Pancreas (tissue), 10 donors: ENCODE measurements at places on chromosomes 5 and 9. TPM values are rescaled to one million over a fixed set of nuclear protein-coding genes. Genes with fewer than 3 reads are reported as not detected.

GRCh38 chr9:71966601-71967000 is 55.2 kb downstream of the C9orf85 start:
- no peaks in the 10 kb centered on the region for H3K4me1 ChIP-seq
- H3K27me3 ChIP-seq: no peaks in the 10 kb centered on the region
- no peak for DNase-seq
- no peak overlapping the region for H3K27ac ChIP-seq
- no peak overlapping the region for H3K4me3 ChIP-seq

DNA sequence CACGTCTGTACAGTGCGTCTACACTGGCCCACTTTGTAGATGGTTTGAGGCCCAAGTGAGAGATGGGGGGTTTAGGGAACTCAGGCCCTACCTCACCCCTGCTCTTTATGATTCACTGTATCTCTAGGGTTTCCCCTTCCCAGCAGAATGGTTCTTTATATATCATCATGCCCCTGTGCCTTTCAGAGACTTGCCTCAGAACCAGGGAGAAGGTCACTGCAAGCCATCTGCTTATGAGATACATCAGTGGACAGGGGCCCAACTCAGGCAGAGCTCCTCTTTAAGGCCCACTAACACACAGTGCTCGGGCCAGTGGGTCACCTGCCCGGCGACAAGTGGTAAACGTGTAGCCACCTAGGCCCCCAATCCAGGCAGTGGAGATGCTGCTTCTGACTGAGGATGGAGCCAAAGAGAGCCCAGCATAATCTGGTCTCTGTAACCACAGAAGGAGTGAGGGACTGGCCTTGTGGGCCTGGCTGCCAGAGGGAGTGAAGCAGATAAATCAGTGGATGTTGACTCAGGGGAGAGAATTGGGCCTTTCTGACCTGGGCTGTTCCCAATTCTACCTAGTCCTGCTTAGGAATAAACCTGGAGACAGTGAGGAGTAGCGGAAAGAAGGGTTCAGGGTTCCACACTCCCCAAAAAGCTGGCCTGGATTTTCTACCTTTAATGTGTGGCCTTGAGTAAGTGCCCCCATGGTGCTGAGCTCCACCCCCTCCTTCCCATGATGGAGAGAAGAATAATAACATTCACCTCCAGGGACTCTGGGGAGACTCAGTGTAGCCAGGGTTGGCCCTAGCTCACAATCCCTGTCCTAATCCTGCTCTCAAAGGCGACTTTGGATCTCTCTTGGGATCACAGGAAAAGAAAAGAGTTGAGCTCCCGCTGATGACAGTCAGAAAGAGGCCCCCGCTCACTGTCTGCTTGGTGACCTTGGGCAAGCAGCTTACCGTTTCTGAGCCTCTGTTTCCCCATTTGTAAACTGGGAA is 2.8 kb upstream of the DUSP1 start:
- no peak for DNase-seq
- peaks cover 28% of the 10 kb centered on the region for H3K4me1 ChIP-seq
- no peak overlapping the region for H3K4me3 ChIP-seq
- peaks cover 15% of the 10 kb centered on the region for H3K36me3 ChIP-seq
- H3K27me3 ChIP-seq: no peaks in the 10 kb centered on the region
- peak overlapping the region; percentile 100 for H3K27ac ChIP-seq

Gene SLC22A4
- 0.53 TPM for total RNA-seq

Gene CER1
- not detected for total RNA-seq

- no peaks in the 10 kb centered on the region for H3K4me1 ChIP-seq
- no peak overlapping the region for H3K27ac ChIP-seq
These were observed 29.3 kb upstream of the ABL1 start for GRCh38 chr9:130805510-130806326.

GRCh38 chr9:72884508-72884907 is 68.3 kb downstream of the ALDH1A1 start:
- H3K27me3 ChIP-seq: no peaks in the 10 kb centered on the region
- no peak overlapping the region for H3K27ac ChIP-seq
- no peak overlapping the region for H3K4me3 ChIP-seq
- no peaks in the 10 kb centered on the region for H3K36me3 ChIP-seq

Gene PCDHGB5
- 4.7 TPM for total RNA-seq

Gene CMBL
- 11.5 TPM for total RNA-seq

DNA sequence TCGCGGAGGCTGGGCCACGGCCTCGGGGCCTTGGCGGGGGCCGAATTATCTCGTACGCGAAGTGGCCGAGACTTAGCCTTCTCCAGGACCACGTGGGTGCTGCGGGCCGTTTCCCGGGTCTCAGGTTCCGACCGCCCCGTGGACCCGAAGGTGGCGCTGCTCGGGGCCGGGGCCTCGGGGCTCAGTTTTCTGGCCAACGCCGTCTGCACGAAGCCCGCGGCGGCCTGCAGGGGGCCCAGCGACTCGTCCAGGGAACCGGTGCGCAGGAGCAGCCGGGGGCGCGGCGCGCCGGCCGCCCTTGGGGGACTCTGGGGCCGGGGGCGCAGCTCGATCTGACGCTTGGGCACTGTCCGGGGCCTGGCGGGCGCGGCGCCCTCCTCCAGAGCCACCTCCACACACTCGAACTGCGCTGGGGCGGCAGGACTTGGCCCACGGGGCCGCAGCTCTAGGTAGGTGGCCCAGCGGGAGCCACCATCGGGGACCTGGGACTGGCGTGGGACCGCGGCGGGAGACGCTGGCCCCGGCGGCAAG is 716 bp downstream of the PROB1 start:
- H3K4me1 ChIP-seq: no peaks in the 10 kb centered on the region
- no peaks in the 10 kb centered on the region for H3K36me3 ChIP-seq
- H3K27me3 ChIP-seq: peaks cover 5% of the 10 kb centered on the region
- H3K27ac ChIP-seq: no peak overlapping the region

Gene PIP5KL1
- 1.1 TPM for total RNA-seq

DNA sequence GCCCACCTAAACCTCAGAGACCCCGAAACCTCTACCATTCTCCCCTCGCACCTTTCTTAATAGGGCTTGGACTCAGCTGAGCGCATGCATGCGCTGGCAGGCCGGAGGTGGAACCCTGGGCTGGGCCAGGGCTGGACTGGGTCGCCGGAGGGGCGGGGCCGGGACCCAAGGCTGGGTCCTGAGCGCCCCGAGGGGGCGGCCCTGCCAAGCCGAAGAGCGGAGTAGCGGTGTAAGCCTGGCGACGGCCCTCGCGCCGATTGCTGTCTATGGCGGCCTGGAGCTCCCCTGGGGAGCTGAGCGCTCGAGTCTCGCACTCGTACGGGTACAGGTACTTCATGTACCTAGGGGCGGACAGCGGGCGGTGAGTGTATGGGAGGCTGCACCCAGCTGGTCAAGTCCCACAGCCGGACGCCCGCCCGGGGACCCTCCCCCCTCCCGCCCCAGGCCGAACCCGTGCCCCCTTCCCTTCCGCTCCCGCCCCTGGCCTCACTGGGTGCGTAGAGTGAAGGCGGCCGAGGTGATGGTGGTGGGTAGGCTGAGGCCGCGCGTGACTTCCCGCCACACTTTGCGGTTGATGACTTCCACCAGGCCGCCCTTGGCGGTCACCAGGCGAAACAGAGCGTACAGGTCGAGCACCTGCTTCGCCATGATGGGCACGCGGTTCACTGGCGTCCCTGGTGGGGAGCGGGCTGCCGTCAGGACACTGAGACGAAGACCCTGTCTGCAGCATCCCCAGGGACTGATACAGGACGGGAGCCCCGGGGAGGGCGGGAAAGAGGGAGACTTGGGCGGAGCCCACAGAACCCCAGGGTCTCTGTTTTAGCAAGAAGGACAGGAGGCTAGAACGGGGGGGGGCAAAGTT is 3.3 kb upstream of the DCTN3 start:
- no peaks in the 10 kb centered on the region for H3K4me1 ChIP-seq
- H3K27me3 ChIP-seq: peaks cover 16% of the 10 kb centered on the region
- H3K36me3 ChIP-seq: no peaks in the 10 kb centered on the region
- no peak overlapping the region for H3K27ac ChIP-seq
- no peak overlapping the region for H3K4me3 ChIP-seq

DNA sequence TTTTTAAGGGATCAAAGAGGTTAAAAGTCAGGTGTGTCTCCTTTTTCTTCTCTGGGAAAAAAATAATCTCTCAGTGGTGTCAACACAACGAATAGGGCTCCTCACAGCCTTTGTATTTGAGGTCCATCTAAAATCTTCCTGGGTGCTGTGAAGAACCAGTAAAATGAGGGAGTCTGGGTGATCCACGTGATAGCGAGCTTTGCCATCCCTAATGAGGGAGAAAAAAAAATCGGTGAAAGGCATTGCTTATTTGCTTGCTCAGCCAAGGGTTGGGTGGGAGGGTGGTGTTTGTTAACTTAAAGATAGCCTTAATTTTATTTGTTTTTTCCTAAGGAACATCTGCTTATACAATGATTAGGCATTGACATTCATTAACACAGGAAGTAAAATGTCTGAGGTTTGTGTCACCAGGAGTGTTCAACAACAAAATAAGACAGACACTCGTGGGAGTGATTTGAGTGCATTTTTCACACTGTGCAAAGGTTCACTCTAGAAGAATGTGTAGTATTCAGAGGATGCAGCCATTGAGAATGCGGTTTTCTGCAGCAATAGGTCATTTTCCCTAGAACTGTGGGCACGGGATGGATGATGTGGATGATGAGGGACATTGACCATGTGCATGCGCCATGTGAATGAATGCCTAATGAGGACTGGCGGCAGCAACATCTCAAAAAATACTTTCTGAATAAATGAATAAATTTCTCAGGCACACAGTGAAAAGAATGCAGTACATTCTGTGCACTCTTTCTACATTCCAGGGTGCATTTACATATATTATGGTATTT is 369.5 kb downstream of the NTRK2 start:
- H3K4me3 ChIP-seq: no peak overlapping the region
- H3K4me1 ChIP-seq: no peaks in the 10 kb centered on the region
- no peaks in the 10 kb centered on the region for H3K36me3 ChIP-seq
- H3K27ac ChIP-seq: no peak overlapping the region
- DNase-seq: no peak
- no peaks in the 10 kb centered on the region for H3K27me3 ChIP-seq

DNA sequence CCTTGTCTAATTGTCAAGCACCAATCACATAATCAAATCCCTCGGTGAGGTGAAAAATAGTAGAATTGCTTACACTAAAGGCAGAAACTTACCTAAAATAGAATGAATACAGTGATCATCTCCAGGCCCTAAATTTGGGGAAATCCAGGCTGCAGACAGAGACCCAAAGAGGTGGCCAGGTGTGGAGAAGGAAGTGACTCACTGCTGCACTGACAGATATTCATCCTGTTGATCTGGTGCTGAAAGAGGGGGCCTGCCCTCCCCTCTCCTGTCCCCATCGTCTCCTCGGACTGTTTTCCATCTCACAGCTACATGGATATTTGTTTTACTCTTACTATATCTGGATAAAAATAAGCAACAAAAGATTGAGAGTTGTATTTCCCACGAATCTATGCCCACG is 15.9 kb downstream of the OR2Y1 start:
- no peaks in the 10 kb centered on the region for H3K4me1 ChIP-seq
- H3K27ac ChIP-seq: no peak overlapping the region
- peaks cover 4% of the 10 kb centered on the region for H3K27me3 ChIP-seq
- DNase-seq: no peak
- H3K4me3 ChIP-seq: no peak overlapping the region
